Stimulated activated CD8-positive, alpha-beta memory T cell treated with anti-CD3 and anti-CD28 coated beads, Interleukin-15, amount 100 ng/mL, for 48 hours (primary cell): ENCODE measurements at places on chromosomes 1 and 21.

DNA sequence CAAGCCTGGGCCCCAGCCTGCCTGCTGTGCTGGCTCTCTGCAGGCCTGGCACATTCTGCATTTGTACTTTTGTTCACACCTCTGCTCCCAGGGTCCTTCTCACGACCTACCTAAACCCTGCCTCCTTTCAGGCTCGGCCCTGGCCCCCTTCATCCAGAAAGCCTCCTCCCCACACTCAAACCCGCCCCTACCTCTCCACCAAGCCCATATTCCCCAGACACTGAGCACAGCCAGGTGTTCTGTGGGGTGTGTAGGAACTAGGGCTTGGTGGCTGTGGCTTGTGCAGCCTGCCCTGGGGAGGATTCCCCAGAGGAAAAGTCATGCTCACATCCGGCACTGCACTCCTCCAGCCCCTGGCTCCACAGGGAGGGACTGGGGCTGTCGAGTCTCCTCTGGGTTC, 8.2 kb upstream of the MIXL1 start:
- no peak for DNase-seq

DNA sequence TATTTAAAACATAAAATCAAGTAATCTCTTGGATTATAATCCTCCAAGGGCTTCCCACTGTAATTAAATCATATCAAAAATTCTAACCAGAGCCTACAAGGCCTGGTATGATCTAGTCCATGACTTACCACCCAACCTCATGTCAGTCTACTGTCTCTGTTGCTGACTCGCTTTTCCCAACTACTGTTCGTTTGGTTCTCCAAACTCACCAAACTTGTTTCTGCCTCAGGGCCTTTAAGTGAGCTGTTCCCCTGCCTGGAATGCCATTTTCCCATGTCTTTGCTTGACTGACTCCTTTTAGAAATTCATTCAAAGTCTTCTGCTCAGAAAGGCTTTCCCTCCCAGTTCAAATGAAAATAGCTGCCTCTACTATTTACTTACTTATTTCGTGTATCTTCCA, 95.9 kb downstream of the ZC3H11B start:
- no peak for DNase-seq

DNA sequence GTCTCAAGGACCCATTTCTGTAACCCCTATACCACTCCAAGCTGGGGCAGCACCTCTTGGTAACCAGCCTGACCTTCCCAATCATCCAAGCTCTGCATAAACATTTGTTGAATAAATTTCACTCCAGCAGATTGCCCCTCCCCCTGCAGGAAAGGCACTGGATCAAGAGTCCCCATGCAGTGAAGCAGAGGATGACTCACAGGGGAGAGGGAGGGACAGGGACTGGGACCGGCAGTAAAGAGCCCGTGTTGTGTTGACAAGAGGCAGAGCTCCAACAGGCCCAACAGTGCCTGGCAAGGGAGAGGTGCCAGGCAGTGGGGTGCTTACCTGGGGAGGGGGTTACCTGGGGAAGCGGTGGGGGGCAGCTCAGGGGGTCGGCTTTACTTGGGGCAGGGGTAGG, 32.3 kb downstream of the SLC9A1 start:
- no peak for DNase-seq

- DNase-seq = no peak
Measured at GRCh38 chr1:39154553-39155421, 49.7 kb upstream of the MACF1 start.

DNA sequence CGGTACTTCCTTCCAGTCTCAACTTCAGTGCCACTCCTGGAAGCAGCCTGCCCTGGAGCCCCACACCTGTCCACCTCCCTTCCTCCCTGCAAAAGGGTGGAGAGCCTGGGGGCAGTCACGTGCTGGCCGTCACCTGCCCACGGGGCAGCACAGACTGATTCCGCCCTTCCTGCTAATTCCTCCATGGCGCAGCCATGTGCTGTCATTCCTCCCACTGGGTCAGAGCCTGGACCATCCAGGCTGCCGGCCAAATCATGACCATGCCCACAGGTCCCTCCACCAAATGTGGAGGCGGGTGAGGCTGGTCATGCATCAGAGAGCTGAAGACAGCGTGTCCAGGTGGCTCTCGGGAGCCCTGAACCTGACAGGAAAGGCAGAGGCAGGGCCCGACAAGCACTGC, 24.4 kb upstream of the GPR153 start:
- no peak for DNase-seq

DNA sequence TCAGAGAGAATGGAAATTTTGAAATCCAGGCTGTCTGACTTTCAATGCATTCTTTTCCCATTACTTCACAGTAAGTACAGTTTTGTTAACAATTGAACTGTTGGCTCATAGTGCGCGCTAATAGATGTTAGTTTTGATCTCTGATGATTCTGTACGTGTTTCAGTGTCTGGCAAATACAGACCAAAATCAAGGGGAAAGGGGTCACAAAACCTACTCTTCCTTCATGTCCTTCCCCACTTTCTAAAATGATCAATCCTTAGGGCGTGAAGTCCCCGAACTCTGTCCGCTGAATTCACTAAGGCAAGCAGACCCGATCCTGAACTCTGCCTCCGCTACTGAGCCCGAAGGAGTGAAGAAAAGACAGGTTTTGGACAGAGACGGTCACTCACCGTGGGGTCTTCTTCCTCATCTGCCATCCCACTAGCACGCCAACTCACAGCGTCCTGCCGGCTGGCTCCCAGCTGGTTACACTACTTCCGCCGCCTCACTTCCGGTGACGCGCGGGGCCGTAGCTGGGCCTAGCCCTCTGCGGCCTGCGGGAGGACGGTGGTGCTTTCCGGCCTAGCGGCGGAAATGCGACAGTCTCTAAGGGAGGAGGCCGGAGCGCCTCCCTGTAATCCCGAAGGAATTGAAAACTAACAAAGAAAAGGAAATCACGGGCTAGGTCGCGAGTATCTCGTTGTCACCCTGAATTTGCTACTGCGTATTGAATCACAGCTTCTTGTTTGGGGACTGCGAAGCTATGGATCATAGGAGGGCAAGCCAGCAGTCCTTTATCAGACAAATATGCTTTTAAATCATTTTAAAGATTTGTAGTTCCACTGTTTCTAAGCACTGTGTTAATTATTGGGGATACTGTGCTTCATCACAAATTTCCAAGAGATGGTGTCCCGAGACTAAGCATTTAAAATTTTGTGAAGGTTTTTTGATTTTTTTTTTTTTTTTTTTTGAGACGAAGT, at the start of gene TAF13:
Gene TAF13 (minus strand): TSS at position 473 of the 960 bp plus-strand sequence. CDS start 56 bp downstream, at position 417.
- DNase-seq = peak; percentile 87

- no peak for DNase-seq
Measured at GRCh38 chr1:180646093-180646492, 14.3 kb downstream of the XPR1 start.

DNA sequence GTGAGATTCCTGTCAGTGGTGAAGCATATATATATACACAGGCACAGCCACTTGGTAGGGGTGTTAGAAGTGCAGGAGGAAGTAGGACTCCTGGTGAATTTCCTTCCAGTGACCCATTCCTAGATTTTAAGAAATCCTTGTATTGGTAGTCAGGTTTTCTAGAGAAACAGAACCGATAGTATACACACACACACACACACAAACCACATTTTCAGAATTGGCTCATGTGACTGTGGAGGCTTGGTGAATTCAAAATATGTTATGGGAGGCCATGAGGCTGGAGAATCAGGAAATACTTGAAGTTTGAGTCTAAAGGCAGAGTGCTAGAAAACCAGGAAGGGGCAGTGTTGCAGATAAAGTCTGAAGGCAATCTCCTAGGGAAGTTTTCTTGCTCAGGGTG, 114.2 kb downstream of the FCRL5 start:
- no peak for DNase-seq

DNA sequence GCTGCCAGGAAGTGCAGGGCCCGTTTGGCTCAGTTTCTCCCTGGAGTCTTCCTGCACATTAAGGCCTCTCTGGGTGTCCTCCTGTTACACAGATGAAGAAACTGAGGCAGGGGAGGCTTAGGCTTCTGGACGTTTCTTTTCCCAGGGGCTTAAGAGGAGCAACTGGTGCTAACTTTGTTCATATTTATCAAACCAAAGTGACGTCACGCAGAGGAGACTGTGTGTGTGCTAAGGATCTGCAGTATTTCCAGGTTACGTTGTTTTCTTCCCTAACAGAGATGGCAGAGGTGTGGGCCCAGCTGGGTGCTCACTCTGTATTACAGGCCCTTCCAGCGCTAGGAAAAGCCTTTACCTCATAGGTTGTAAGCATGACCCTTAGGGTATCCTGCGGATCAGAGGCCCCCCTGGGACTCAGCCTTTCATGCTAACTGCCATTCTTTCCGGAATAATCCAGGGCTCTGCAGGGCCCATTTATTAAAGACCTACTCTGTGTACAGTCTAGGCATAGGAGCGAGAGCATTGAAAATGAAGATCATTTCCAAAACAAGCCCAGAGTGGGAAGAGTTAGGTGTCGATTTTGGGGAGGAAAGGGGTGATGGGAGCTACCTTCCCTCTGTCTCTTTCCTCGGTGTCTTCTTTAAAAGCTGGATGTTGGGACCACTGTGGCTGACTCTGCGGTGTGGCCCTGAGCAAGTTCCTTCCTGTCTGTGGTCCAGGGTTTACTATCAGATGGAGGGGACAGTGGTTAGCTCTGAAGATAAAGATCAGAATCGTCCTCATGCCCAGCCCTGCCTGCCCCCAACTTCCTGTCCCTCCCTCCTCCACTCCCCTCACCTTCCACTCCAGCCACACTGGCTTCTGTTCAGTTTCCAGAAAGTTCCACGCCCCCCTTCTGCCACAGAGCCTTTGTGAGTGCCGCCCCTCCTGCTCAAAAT, 4.6 kb downstream of the AGTRAP start:
- DNase-seq = peak; percentile 14

GRCh38 chr1:69077633-69078032, 490.1 kb upstream of the LRRC7 start:
- DNase-seq = no peak

DNA sequence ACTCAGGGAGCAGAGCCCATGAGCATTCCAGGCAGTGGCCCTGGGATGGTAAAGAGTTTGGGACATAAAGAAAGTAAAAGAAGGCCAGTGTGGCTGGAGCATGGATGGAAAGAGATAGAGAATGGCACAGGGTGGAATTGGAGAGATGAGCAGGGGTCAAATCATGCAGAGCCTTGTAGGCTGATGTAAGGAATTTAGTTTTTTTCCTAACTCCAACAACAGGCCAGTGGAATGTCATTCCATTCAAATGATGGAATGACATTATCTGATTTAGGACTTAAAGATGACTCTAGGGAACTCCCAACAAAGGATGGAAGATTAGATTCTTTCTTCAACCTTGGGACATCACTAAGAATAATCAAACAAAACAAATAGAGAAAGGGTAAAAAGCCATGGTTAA, 12.8 kb upstream of the S100A2 start:
- no peak for DNase-seq
